HCT116 (cell line): ENCODE measurements at places on chromosomes 5 and 9. TPM values are rescaled to one million over a fixed set of nuclear protein-coding genes. Genes with fewer than 3 reads are reported as not detected.

DNA sequence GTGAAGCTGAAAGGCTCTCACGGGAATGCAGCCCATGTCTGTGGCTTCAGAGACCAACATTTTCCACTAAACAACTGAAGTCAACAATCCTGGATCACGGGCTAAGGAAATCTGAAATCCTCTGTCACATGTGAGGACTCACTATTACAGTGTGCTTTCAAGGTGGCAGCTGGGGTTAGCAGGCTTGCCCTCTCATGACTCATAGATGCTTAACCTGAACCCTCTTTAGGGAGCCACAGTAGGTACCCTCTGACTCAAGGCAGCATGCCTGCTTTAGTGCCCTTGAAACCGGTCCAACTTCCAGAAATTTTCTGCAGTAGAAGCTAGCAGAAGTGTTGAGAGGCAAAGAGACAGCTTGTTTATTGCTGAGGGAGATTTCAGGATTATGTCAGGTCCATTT, 232.5 kb downstream of the GABRB2 start:
- DNase-seq, result no peak
- no peak overlapping the region for H3K27ac ChIP-seq
- no peaks in the 10 kb centered on the region for H3K27me3 ChIP-seq
- no peaks in the 10 kb centered on the region for H3K4me1 ChIP-seq
- H3K36me3 ChIP-seq, result no peaks in the 10 kb centered on the region

GRCh38 chr9:126953041-126953809, 38.6 kb downstream of the RALGPS1 start:
- no peaks in the 10 kb centered on the region for H3K27me3 ChIP-seq
- H3K36me3 ChIP-seq, result no peaks in the 10 kb centered on the region
- no peak overlapping the region for H3K4me3 ChIP-seq
- DNase-seq, result no peak
- no peak overlapping the region for H3K27ac ChIP-seq

DNA sequence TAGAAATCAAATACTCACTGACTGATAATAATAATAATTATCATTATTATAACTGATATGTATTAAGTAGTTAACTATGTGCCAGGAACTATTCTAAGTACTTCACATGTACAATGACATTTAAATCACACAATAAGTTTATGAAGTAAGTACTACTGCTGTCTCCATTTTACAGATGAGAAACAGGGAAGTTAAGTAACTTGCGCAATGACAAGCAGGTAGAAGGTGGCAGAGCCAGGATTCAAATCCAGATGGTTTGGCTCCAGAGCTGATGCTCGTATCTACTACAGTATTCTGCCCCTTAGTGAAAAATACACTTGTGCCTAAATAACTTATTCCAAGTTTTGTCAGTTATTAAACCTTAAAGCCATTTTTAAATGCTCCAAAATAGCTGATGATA, 217.3 kb downstream of the FBXL17 start:
- H3K4me3 ChIP-seq, result no peak overlapping the region
- no peaks in the 10 kb centered on the region for H3K36me3 ChIP-seq
- no peak overlapping the region for H3K27ac ChIP-seq
- DNase-seq, result no peak

DNA sequence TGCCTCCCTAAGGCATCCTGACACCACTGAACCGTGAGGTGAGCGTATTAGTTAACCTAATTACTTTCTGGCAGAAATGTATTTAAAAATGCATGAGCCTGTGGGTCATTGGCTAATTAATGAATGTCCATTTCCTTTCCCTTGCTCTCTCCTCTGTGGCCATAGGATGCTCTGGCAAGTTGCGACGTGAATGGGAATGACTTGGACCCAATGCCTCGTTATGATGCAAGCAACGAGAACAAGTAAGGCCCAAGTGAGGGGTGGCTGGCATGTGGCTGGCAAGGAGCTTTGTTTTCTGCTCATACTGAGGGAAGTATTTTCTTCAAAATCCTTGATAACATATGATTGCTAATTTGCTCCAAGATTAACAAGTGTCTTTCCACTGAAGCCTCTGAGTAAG, 136.3 kb downstream of the PCSK5 start:
- no peaks in the 10 kb centered on the region for H3K36me3 ChIP-seq
- no peaks in the 10 kb centered on the region for H3K27me3 ChIP-seq

DNA sequence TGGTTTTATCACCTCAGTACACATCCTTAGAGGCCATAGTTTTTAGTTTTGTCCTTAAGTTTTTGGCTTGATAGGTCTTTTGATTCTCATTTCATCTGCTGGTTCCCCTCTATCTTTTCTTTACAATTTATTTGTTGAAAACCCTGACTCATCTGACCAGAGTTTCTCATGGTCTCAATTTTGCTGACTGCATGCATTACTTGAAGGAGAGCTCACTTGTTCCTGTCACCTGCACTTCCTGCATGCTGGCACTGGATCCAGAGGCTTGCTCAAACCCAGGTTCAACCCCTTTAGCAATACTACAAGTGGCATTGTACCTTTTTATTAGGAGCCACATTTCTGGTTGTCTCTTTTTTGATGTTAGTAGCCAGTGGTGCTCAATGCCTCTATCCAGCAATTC, 26.7 kb downstream of the FBXO10 start:
- DNase-seq, result no peak
- H3K27me3 ChIP-seq, result no peaks in the 10 kb centered on the region
- no peak overlapping the region for H3K27ac ChIP-seq
- no peak overlapping the region for H3K4me3 ChIP-seq
- no peaks in the 10 kb centered on the region for H3K36me3 ChIP-seq
- 0 out of 2 replicates have a peak, but pooled peaks cover 5% of the 10 kb centered on the region for H3K4me1 ChIP-seq

The GLDC gene
- total RNA-seq, result 4.9 TPM

DNA sequence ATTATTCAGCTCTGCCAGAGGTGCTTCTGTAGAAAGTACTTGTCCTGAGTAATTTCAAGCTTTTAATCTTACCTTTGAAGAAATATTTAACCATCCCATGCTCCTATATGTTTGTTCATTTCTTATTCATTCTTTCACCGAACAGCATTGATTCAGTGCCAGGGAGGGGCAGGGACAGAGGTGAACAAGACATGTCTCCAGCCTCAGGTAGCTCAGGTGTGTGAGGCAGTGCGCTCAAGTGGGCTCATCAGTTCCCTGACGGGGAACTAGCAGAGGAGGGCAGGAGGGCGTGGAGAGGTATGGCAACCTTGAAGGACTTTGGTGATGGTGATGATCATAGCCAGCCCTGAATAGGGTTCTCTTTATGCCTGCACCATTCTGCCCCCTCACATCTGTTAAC, 25.9 kb downstream of the ERGIC1 start:
- H3K27me3 ChIP-seq, result no peaks in the 10 kb centered on the region
- no peak for DNase-seq
- H3K36me3 ChIP-seq, result no peaks in the 10 kb centered on the region

DNA sequence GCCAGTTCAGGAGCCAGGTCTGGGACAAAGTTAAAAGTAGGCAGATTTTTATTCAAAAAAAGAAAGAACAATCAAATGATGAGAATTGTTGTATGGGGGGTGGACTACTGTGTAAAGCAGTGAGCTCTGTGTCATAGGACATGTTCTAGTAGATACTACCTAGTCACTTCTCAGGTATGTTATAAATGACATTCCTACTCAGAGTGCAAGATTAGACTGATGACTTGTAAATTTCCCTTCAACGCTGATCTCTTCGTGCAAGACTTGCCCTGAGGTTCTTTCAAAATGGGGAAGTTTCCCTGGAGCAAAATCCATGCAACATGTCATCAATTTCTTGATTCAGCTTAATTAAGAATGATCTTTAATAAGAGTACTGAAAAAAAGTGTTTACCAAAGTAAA, 175.1 kb downstream of the RORB start:
- no peak overlapping the region for H3K4me3 ChIP-seq
- H3K27me3 ChIP-seq, result peaks cover 28% of the 10 kb centered on the region; the same call in 1 of the 2 replicates
- no peaks in the 10 kb centered on the region for H3K36me3 ChIP-seq
- H3K27ac ChIP-seq, result no peak overlapping the region
- H3K4me1 ChIP-seq, result no peaks in the 10 kb centered on the region
- no peak for DNase-seq

The OSMR gene
- 46.0 TPM for total RNA-seq

DNA sequence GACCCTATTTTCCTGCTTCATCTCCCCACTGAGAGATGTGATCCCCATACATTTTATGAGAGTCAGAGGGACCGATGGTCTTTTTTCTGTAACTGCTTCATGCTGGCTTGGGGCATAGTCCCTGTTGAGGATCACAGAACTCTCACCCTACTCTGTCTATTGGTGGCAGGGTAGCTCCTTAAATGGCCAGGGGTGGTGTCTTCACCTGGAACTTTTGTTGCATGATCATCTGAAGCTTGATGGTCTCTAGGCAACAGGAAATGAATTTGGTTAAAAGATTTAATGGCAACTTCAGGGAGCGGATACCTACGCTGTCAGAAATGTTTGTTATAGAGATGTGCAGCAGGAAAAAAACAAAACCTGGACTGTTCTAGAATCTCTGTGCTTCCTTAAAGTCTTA, 87.0 kb upstream of the GLIS3 start:
- DNase-seq, result no peak
- 0 out of 2 replicates have a peak, but pooled peaks cover 5% of the 10 kb centered on the region for H3K27me3 ChIP-seq
- no peaks in the 10 kb centered on the region for H3K36me3 ChIP-seq

The PCAT7 gene
- total RNA-seq, result 3.8 TPM

DNA sequence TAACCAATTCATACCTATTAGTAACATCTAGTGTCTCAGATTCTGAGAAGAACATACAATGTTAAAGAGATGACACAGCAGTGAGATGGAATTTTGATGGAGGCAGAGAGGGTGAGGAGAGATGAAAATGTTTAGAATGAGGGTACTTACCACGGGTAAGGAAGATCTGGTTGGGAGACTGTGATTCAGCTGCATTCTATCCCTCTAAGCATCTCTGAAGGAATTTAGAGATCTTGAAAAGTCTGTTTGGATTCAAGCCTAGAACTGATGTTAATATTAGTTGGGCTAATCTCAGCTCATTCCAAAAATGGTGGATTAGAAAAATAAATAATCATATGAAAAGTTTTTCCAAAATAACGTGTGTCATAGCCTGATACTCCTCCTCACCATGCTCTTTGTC, 191.5 kb upstream of the CLINT1 start:
- H3K27ac ChIP-seq, result no peak overlapping the region
- peaks cover 62% of the 10 kb centered on the region for H3K27me3 ChIP-seq
- no peaks in the 10 kb centered on the region for H3K36me3 ChIP-seq
- no peaks in the 10 kb centered on the region for H3K4me1 ChIP-seq
- no peak overlapping the region for H3K4me3 ChIP-seq
- DNase-seq, result no peak

GRCh38 chr9:121640491-121641223, 10.8 kb upstream of the DAB2IP start:
- no peak overlapping the region for H3K4me3 ChIP-seq
- no peaks in the 10 kb centered on the region for H3K36me3 ChIP-seq
- peaks cover 13% of the 10 kb centered on the region for H3K4me1 ChIP-seq

DNA sequence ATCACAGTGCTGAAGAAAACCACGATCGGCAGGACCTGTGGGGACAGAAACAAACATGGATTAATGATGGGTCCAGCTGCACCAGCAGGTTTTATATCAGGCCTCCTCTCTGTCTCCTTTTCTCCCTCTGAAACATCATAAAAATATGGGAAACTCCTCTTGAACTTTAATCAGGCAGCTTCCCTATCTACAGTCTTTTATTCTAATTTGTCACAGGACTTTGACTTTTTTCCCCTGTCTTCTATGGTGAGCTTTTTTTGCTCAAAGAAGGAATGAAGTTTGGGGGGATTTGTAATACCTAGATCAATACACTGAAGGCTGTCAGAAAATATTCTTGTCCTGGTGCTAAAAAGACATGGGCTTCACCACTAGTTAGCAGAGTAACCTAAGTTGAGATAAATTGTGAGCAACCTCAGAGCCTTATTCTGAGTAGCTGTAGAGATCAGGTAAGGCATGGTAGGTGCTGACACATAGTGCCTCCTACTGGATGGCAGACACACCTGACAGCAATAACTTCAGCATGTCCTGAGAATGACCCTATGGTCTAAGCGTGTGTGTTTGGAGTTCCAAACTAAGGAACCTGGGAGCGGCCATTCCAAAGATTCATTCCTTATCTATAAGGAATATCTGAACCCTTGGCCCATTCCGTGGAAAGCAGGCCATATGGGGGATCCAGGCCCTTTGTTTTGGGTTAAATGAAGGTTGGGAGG, 46.2 kb downstream of the SLC28A3 start:
- no peak overlapping the region for H3K27ac ChIP-seq
- no peaks in the 10 kb centered on the region for H3K36me3 ChIP-seq

DNA sequence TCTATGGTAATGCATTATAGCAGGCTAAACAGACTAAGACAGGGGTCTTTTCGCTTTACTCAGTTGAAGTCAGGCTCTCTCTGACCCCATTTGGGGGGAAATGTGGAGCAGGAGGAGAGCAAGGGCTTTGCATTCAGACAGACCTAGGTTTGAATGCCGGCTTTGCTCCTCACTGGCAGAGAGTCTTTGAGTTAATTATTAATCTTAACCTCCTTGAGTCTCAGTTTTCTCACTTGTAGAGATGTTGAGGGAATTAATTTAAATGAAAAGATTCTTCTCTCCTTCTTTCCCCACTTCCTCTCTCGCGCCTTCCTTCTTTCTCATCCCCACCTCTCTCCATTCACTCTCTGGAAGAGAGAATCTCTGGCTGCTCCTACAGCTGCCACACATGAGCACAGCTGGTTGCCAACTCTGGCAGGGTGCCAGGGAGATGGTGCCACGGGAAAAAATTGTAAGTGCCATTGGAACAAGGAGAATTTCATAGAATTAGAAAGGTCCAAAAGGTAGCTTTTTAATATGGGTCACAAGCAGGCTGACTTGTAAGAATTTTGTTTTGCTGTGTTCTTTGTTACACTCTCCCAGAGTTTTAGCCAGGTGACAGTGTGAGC, 25.2 kb upstream of the GLRA1 start:
- no peak overlapping the region for H3K4me3 ChIP-seq
- no peaks in the 10 kb centered on the region for H3K4me1 ChIP-seq
- no peak for DNase-seq
- H3K27me3 ChIP-seq, result peaks cover 72% of the 10 kb centered on the region

DNA sequence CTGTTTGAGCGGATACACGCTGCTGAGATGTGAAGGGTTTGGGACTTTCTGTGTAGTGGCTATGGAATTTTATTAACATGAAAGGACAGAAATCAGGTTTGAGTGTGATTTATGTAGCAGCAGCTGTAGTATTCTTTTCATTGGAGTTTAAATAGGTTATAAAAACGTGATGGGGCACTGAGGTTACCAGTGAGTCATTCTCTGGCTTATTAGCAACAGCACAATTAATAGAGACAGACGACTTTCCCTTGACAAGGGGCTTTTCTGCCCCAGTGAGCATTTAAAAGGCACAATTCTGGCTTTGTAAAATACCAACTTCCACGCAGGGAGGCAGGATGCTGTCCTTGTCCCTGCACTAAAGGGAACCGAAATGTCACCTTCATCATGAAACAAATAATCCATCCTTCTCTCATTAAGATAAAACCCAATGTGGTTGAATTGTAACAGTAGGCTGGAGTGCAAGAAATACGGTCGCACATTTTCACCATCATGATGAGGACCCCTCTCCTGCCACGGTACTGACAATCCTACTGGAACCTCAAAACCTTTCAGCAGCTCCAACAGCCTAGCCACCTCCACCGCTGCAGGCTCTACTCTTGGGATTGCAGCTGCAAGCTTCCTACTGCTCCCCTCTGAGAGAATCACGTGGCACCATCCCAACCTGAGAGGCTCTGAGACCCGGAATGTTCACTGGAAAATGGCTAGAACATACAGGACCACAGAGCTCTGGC, 293.9 kb downstream of the IRX1 start:
- no peaks in the 10 kb centered on the region for H3K4me1 ChIP-seq
- H3K4me3 ChIP-seq, result no peak overlapping the region
- no peaks in the 10 kb centered on the region for H3K27me3 ChIP-seq
- no peak for DNase-seq

The HMCN2 gene
- total RNA-seq, result 0.22 TPM

- H3K4me1 ChIP-seq, result no peaks in the 10 kb centered on the region
- no peak overlapping the region for H3K4me3 ChIP-seq
- no peak overlapping the region for H3K27ac ChIP-seq
- H3K36me3 ChIP-seq, result no peaks in the 10 kb centered on the region
Measured at GRCh38 chr5:145887976-145888574, 15.3 kb upstream of the GRXCR2 start.
